ENCODE measurements at places on chromosomes 7 and 10. TPM values are rescaled to one million over a fixed set of nuclear protein-coding genes. Genes with fewer than 3 reads are reported as not detected.

DNA sequence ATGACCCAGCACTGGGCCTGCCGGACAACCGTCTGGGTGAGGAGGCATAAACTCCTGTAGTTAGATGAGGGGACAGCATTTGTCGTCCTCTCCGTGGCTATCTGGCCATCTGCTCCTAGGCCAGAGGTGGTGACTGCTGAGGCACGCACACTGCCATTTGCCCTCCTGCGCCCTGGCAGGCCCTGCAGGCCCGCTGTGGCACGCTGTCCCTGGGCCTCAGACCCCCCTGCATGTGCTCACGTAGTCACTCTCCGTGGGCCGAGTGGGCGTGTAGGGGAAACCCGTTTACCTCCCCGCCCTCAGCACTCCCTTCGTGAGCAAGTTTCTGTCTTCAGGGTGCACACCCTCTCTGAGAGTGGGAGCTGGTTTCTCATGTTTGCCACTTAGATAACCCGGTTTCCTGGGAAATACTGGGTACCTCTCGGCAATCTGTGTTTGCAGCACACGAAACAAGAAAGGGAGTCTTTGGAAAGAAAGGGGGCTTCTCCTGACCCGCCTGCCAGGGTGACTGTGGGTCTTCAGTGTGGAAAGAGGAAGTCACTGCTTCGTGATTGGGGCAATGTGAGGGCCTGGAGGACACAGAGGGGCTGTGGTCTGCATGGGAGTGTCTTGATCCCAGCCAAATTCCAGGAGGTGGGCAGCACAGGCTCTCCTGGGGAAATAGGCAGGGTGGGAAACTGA is 10.8 kb downstream of the ADAMTS14 start:
- no peak for DNase-seq

- peak; percentile 5 for DNase-seq
Observed at GRCh38 chr7:128168667-128169210, 72.3 kb upstream of the LEP start.

- no peak for DNase-seq
Observed at GRCh38 chr7:102294589-102294988, 7.9 kb downstream of the SH2B2 start.

- no peak for DNase-seq
Observed at GRCh38 chr10:25531457-25532061, 356.8 kb downstream of the GPR158 start.

- no peak for DNase-seq
Observed at GRCh38 chr7:46484906-46485305, 563.8 kb upstream of the IGFBP3 start.

GRCh38 chr10:132690821-132691610 is 94.9 kb downstream of the NKX6-2 start:
- no peak for DNase-seq

GRCh38 chr10:52337225-52337624 is 23.1 kb downstream of the DKK1 start:
- DNase-seq: no peak

DNA sequence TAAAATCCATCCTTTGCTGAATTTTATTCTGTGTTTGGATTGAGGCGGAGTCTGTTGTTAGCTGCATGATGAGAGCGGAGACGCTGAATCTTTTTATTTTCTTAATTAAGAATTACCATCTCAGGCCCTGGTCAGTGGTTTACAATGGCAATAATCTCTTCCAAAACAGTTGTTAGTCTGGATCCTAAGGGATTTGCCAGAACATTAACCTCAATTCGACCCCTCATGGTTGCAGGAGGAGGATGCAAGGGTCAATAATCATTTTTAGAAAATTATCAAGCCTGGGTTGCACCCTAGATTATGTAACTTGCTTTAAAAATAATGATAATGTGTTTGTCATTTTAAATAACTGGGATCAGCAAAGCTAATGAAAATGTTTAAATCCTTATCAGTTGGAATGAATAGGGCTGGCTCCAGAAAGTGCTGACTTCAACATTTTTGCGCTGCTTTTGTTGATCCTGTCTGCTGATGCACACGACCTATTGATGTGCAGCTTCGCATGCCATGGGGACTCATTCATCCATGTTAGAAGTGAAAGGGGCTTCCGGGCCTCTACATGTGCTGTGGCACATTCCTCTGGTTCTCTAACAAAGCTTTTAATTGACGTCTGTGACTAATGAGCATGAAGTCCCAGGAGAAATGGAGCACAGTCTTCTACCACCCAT is 80.7 kb upstream of the KIAA1217 start:
- DNase-seq: peak; percentile 14

GRCh38 chr10:50216418-50216817 is 34.9 kb downstream of the ASAH2 start:
- DNase-seq: no peak

GRCh38 chr10:50332108-50332842 is 81.0 kb upstream of the ASAH2 start:
- no peak for DNase-seq

DNA sequence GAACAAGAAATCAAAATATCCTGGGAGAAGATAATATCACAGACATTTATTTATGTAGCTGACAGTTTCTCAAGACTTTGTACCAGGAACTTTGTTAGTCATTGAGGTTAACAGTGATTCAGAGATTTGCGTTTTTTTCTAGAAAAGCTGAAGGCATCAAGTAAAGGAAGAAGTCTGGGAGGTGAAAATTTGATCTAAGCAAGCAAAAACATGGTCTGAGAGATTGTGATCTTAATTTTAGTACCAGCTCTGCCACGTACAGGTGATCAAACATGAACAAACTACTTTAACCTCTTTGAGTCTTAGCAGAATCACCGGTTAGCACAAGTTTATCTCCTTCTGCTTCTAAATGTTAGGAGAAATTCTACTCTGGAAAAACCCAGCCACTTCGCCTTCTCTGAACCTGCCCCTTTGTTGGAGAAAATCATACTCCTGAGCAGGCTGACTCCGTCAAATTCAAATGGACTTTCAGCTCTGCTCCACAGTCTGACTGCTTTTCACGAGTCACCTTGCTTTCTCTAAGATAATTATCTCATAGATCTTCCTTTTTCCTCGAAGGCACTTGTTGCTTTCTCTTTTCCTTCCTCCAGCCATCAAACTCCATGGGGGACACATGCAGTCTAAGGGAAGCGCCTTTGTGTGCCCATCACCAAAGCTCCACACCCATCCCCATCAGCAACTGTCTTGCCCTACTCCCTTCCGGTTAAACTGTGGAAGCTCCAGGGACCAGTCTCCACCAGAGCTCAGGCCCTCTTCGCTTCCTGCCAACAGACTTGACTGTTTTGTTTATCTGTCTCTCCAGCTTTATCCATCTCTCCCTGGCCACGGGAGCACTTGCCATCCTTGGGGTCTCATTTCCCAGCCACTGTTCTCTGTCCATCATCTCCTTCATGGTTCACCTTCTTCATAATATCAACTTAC is 86.3 kb downstream of the PRKCQ start:
- peak; percentile 1 for DNase-seq

DNA sequence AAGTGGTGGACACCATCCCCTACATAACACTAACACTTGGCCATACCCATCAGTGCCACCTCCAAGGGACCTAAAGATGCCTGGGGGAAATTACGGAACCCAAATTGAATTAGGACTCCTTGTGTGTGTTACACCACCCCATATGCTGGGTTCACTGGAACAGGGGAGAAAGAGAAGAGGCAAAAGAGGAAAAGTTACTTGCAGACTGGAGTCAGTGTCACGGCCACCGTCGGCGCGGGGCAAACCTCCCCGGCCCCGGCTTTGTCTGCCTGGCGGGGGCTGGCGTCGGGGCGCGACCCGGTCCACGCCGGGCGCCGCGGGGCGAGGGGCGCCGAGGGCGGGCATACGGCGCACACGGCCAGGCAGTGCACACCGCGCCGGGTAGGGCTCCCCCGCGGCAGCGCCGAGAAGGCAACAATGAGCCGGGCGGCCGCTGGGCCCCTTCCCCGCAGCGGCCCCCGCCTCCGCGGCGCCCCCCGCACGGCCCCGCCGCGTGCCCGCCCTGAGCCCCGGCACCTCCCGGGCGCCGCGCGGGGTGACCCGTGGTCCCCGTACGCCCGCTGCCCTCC is 171.1 kb downstream of the FAM107B start:
- no peak for DNase-seq

The WDR37 gene
- polyA plus RNA-seq: 15.8 TPM

The RBM33 gene
- 8.2 TPM for polyA plus RNA-seq

The CFAP70 gene
- polyA plus RNA-seq: 0.18 TPM

All from fibroblast of lung (primary cell).